GM12892 (cell line): ENCODE measurements at places on chromosomes 5 and 9.

- DNase-seq, result no peak
Measured at GRCh38 chr5:87120518-87121303, 147.0 kb upstream of the RASA1 start.

DNA sequence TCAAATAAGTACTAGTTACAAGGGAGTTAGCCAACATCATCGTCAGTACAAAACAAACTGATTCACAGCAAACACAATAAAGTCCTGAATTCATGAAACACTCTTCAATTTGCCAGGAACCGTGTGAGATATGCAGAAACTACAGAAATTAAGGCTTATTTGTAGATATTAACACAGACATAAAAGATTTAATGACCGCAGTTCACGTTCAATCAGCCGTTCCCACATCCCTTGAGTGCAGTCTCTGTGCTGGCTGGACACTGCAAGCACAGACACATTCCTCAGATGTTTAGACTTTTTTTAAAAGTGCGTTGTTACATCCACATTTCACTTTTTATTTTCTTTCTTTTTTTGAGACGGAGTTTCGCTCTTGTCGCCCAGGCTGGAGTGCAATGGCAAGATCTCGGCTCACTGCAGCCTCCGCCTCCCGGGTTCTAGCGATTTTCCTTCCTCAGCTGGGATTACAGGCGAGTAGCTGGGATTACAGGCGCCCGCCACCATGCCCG, 566 bp upstream of the CEP78 start:
- no peak for DNase-seq

DNA sequence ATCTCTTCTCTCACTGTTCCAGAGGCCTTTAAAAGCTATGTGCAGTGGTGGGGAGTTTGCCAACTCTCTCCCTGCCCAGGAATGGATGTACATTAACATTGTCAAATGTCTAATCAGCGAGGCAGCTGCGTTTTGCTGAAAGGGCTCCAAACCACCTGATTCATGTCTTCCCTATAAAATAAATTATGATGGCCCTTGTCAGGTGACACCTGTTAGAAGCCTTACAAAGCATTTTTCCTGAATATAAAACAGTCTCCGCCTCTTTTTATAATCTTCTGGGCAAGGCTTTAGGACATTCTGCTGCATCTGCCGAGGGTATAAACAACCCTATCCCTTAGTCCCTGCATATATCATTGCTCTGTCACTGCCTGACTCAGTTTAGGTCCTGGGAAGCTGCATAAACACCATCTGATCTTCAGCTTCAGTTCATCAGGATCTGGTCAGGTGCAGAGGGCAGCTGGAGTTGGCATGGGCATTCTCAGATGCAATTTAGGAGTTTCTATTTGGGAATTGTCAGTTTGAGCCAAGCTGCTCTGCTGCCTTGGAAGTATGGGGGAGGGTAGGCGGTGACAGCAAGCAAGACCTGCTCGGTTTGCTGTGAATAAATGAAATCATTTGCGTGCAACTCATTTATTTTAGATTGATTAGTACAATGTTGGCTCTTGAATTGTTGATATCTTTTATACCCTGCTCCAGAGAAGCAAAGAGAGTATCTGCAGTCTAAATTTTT, 103.5 kb downstream of the ACER2 start:
- DNase-seq, result no peak

- no peak for DNase-seq
Measured at GRCh38 chr9:38413283-38413682, 11.0 kb downstream of the IGFBPL1 start.

DNA sequence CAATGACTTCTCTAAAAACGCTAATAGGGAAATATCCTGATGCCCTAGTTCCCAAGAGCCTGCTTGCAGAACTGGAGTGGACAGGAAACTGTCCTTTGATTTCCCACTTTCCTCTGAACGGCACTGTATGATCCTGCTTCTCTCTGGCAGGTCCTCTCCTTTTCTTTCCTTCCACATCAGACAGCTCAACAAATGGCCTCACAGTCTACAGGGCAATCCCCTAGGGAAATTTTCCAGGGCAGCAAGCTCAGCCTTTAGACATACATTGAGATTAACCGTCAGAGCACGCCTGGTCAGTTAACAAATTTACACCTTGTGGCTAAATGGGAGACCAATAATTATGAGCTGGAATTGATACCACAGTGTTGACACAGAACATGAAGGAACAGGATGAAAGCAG, 164.9 kb downstream of the SLC24A2 start:
- DNase-seq, result no peak

GRCh38 chr5:79077680-79078365, 8.3 kb downstream of the BHMT2 start:
- DNase-seq, result no peak
